ENCODE measurements at places on chromosomes 6 and 20. TPM values are rescaled to one million over a fixed set of nuclear protein-coding genes. Genes with fewer than 3 reads are reported as not detected.

Gene MMUT
- 17.0 TPM for total RNA-seq

Gene GPLD1
- total RNA-seq = not detected

Gene TRIM10
- total RNA-seq = not detected

Gene EPPIN
- total RNA-seq = not detected

Gene SLC2A10
- total RNA-seq = not detected
